ENCODE measurements at places on chromosomes 13 and 19.

- DNase-seq = no peak
These were observed at the start of gene TSHZ3 for GRCh38 chr19:31349160-31349881. TSHZ3 (minus strand) TSS chr19:31349436; CDS start chr19:31349219, 217 bp downstream.

DNA sequence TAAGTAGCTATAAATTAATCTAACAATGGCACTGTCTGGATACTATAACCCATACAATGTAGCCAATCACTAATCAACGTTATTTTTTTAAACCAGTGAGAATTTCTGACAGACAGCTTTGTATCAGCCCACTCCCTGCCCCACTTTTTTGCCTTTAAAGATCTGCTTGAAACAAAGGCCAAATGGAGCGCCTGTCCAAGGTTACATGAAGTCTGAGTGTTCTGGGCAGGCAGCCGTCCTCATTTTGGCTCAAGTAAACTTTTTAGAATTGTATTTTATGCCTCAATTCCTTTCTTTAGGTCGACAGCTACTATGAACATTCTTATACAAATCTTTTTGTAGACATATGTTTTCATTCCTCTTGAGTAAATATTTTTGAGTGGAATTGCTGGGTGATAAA is 6.2 kb downstream of the IFT88 start:
- DNase-seq = no peak

DNA sequence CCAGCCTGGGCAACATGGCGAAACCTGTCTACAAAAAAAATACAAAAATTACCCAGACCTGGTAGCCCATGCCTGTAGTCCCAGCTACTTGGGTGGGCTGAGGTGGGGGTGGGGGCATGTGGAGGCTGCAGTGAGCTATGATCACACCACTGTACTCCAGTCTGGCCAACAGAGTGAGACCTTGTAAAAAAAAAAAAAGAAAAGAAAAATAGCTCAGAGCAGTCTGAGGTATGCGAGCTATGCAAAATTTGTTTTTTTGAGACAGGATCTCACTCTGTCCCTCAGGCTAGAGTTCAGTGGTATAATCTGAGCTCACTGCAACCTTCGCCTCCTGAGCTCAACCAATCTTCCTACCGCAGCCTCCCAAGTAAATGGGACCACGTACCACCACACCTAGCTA is 7.1 kb upstream of the TOMM40 start:
- no peak for DNase-seq

GRCh38 chr19:31334849-31335624 is 14.2 kb downstream of the TSHZ3 start:
- no peak for DNase-seq

DNA sequence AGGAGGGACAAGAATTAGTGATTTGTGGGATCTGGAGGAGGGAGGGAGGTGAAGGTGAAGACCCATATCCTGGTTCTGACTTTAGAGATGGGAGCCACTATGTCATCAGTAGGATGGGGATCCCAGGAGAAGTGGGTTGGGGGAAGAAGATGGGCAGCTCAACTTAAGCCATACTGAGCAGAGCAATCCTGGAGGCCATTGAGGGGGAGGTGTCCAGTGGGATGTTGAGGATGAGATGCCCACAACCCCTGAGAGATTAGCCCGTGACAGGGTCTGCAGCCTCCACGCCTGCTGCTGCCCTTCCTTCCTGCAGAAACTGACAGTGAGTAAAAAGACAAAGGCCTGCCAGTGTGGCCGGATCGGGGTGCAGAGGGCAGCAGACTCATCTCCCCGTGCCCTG is 11.2 kb upstream of the SIGLEC6 start:
- DNase-seq = no peak

DNA sequence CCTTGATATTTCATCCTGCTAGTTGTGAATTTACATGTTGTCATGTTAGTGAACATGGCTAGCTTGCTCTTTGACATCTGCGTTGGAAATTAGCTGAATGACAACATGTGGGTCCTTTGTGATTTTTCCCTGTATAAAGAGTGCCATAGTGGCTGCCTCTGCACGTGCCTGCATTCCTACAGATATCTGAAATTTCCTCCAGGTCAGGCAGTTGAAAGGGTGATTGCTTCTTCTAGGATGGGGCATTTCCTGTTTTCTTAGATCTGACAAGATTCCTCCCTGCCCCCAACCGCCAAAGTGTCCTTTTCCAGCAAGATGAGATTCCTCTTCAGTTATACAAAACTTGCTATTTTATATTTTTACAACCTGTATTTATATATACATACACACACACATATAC is 8.8 kb downstream of the ZNF525 start:
- DNase-seq = no peak
